Inflammatory macrophage treated with lipopolysaccharide for 1 hour (primary cell): ENCODE measurements at places on chromosomes 5 and 9.

- DNase-seq: no peak
These were observed 164.9 kb upstream of the PAPPA start for GRCh38 chr9:115988701-115989100.

DNA sequence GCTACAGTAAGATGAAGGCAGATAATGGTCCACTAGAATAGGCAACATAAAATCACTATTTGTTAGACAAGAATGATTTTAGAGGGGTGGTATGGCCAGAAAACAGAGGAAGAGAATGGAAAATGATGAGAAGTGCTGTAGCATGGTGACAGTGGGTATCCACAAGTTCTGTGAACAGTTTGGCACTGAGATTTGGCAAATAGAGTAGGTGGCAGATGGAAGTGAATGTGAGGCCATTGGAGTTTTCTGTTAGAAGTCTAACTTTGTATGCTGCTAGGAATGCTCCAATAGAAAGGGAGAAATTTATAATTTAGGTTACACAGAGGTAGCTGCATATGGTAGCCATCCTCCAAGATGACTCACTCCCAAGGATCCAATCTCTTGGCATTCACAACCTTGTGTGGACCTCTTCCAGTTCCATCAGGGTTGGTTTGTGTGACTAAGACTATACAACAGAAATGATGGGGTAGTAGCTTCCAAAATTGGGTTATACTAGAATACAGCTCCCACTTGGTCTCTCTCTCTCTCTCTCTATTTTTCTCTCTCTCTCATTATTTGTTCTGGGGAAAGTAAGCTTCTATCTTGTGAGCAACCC lies 646.9 kb upstream of the ZNF608 start:
- DNase-seq: no peak

- peak; percentile 53 for DNase-seq
These were observed 14.9 kb downstream of the SPAAR start for GRCh38 chr9:35923927-35924763.

DNA sequence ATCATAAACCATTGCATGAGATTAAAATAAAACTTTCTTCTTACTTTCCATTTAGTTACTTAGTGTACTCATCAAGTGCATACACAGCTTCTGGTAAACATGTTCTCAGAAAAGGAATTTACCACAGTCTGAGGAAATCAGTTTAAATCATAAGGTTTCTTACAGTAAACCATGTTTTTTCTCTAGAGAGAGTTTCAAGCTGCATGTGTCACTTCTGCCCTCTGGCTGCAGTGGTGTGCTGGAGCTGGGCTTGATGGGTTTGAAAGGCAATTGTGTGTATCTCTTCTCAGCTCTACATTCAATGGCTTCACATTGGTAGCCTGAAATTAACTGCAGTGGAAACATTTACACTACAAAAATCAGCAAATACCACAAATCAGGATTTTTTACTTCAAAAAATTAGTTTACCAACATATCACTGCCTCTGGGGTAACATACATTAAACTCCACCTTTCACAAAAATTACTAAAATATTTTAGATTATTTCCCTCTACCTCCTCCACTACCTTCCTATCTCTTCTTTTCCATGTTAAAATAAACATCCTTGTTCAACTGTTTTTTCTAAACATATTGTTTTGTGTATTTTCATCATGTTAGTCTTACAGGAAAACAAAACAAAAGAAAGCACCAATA lies 414.3 kb downstream of the ANXA1 start:
- peak; percentile 30 for DNase-seq

- no peak for DNase-seq
These were observed 173.5 kb upstream of the PAPPA start for GRCh38 chr9:115980054-115980453.

- DNase-seq: no peak
These were observed 566 bp downstream of the RPP25L start for GRCh38 chr9:34611251-34611810.

- no peak for DNase-seq
These were observed 76.2 kb upstream of the SPIN1 start for GRCh38 chr9:88312045-88312444.

DNA sequence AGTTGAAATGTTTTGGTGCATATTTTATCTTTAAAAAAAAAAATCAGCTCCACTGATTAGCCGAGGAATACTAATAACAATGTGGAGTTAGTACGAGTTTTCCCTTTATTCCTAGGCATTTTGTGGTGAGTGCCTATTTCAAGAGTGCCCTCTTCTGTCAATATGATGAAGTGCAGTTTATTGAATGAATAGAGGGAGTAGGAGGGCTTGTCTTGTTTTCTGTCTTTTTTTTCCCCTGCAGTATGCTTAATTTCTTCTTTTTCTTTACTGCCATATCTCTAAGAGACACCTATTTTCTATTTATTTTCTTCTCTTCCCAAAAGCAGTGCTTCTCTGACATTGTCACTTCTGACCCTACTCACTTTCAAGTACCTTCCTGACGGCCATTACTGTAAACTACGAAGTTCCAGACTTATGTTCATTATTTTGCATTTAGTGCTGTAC lies 169.6 kb upstream of the PITX1 start:
- DNase-seq: no peak

DNA sequence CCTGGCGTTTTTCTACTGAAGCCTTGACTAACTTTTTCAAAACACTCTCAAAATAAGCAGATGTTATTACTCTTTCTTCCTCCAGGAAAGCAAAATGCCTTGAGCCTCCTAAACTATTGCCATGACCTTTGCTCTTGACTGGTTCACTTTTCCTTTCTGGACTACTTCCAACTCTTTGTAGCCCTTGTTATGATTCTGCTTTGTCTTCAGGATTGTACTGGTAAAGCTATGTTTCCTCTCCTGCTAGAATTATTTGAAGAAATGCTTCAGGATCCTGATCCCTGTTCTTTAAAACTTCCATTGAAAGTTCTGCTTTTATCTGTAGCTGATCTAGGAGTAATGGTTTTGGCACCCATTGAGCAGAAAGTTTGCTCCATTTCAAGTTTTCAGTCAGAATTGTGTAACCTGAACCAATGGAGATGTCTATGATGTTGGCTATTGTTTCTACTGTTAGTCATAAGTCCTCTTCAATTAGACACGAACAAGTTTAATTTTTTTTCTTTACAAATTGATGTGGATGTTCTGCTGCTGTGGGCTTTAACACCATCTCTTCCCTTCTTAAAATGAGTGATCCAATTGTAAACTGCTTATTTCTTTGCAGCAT lies 1356.4 kb downstream of the EFNA5 start:
- DNase-seq: no peak

- no peak for DNase-seq
These were observed 311.9 kb upstream of the TRPC7 start for GRCh38 chr5:136677217-136677616.

DNA sequence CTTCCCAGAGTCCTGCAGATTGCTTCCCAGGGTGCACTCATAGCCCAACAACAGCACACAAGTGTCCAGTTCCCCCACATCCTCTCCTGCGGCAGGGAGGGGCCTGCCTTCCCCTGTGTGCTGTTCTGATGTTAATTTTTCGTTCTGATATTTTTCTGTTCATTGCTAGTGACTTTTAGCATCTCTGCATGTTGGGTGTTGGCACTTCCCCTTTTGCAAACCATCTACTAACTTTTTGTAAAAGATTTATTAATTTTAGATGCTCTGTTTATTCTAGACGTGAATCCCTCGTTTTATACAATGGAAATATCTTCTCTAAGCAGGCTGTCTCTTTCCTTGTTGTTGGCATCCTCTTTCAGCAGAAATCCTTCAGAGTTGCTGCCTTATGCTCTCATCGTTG lies 97.3 kb upstream of the DAP start:
- no peak for DNase-seq

GRCh38 chr9:105439428-105439827 lies 8.4 kb upstream of the FSD1L start:
- peak; percentile 54 for DNase-seq

DNA sequence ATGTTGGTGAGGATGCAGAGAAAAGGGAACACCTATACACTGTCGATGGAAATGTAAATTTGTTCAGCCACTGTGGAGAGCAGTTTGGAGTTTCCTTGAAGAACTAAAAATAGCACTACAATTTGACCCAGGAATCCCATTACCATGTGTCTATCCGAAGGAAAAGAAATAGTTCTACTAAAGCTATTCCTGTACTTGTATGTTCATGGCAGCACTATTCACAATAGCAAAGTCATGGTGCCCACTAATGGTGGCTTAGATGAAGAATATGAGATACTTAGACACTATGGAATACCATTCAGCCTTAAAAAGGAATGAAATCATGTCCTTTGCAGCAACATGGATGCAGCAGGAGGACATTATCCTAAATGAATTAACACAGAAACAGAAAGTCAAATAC lies 50.2 kb upstream of the CAST start:
- no peak for DNase-seq

GRCh38 chr5:139296862-139297326 lies 3.4 kb downstream of the MATR3 start:
- no peak for DNase-seq

- DNase-seq: no peak
These were observed 18.0 kb downstream of the GFI1B start for GRCh38 chr9:132996526-132996925.

- no peak for DNase-seq
These were observed 30.2 kb downstream of the RASGEF1C start for GRCh38 chr5:180178531-180179441.

DNA sequence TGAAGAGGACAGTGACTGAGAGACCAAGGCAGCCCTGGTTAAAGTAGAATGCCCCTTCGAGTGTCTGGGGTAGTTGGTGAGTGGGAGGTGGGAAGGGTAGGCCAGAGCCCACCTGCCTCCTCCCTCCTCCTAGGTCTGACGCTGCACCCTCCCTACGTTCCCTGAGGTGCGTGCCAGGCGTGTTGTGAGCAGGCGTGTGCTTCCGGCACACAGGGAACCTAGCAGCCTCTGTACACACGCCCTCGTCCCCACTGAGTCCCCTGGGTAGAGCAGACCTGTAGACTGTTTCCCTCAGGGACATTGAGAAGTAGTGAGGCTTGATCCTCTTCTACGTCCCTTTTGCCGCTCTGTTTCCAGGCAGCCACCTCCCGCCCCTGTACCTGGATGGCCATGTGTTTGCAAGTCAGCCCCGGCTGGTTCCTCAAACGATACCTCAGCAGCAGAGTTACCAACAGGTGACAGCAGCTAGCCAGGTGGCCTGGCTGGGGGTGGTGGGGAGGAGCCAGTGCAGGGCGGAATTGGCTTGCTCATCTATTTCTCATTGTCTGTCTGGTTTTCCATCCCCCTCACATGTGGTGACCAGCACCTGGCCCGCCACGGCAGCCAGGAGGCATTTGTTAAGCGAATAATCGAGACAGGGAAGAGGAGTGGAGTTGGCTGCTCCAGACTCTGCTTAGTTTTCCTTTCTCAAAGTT lies 16.8 kb upstream of the POMT1 start:
- DNase-seq: no peak

DNA sequence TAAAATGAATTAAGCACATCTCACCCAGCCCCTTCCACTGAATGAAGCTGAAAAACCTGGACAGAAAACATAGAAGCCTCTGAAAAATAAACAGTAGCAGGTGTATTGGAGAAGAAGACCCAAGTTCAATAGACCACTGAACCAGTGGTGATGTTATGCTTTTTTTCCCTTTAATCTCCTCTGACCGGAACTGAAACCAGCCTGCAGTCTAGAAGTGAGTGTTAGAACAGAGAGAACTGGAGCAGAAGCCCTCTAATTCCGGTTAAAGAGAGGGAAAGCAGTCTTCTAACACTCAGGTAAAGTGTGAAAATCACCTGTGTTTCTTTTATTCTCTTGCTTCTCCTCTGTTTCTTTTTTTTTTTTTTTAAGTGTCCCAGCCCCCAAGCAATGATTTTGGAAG lies 83.5 kb upstream of the CCL21 start:
- no peak for DNase-seq

DNA sequence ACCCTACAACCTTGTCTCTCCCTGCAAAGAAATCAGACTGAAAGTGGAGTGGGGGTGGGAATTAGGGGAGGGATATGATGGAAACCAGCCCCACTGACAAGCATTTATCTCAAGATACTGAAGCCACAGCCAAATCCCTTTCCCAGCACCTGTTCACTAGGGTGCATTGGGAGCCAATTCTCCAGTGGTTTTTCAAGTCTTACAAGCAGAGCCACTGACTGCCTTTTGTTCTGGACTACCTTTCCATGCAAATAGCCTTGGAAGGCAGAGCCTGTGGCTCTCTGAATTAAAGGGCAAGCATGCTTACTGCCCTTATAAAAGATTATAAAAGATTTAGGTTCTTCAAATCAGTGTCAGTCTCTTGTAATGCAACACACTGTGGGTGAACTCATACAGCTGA lies 8.8 kb upstream of the GGTA1 start:
- no peak for DNase-seq

- no peak for DNase-seq
These were observed 1059.8 kb upstream of the DMAC1 start for GRCh38 chr9:8859416-8859815.

DNA sequence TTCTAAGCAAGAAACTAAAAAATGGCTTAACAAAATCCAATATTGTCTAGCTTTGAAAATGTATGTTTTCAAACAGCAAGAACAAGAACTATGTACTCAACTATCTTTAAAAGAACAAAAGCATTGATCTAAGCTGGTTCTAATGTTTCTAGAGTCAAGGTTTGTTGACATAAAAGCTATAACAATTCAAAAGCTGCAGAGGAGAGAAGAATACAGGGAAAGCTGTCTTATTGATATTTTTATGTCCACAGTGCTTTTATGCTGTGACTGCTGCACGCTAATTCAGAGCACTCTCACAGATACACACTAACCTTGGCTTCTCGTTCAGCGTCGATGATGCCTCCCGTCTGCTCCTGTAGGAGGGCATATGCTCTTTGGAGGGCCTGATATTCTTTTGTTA lies 129.5 kb upstream of the DPYSL3 start:
- DNase-seq: no peak

- DNase-seq: no peak
These were observed 213.1 kb upstream of the GAS1 start for GRCh38 chr9:87160148-87161102.

DNA sequence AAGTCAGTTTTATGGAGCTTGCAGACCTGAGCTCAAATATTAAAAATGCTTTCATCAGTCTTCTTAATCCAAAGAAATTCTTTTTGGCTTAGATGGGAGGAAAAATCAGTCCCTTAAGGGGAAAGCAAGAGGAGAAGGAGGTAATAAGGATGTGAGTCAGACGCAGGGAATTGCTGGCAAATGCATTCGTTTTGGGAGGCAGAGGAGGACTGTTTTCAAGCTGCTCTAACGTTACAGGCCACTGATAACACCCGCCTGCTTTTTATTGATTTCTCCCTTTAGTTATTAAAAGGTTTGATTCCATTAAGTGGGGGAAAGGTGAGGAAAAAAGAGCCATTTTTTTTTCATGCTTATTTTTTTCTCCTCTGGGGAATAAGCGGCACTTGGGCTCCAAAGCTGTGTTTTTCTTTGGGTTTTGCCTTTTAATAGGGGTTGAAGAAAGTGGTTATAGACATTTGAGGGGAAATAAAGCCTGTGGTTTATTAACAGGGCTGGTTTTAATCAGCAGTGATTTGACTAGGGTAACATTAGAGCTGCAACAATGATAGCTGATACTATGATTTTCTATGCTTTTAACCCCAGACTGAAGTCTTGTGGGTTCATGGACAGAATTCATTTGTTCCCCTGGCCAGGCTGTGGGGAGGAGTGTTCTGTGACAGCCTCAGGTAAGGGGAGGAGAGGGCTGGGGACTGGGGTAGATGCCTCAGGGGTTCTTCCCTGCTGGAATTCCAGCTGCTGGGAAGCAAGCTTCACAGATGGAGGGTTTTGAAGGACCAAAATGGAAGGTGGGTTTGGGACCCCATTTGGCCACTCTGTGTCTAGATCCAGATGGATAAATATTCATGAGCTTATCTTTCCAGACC lies 225.2 kb downstream of the GAS1 start:
- DNase-seq: no peak

GRCh38 chr9:113293285-113293878 lies 9.8 kb downstream of the RNF183 start:
- DNase-seq: no peak
